Temporal lobe (tissue), 4 donors: ENCODE measurements at places on chromosomes 12 and 14. TPM values are rescaled to one million over a fixed set of nuclear protein-coding genes. Genes with fewer than 3 reads are reported as not detected.

The RGS6 gene
- 7.6 TPM for total RNA-seq

The TMBIM6 gene
- total RNA-seq, result 180 TPM

The PTPRQ gene
- total RNA-seq, result 0.49 TPM

The TMEM117 gene
- 9.3 TPM for total RNA-seq

The SELPLG gene
- total RNA-seq, result 1.2 TPM

The ADCY4 gene
- total RNA-seq, result 1.7 TPM

The ADAM21 gene
- not detected for total RNA-seq

The LRP1-AS gene
- total RNA-seq, result not detected

The ACSS3 gene
- total RNA-seq, result 6.9 TPM

The CLEC6A gene
- total RNA-seq, result not detected

The OR4E1 gene
- total RNA-seq, result not detected

The MYF5 gene
- not detected for total RNA-seq

The NDUFB1 gene
- total RNA-seq, result 109 TPM

The LALBA gene
- not detected for total RNA-seq

The AMN gene
- 0.25 TPM for total RNA-seq

The KIF26A gene
- 9.1 TPM for total RNA-seq

The CHGA gene
- total RNA-seq, result 30.2 TPM

The TPPP2 gene
- not detected for total RNA-seq

The NID2 gene
- total RNA-seq, result 11.8 TPM

The GPR68 gene
- total RNA-seq, result 2.2 TPM

The LRIG3 gene
- 12.3 TPM for total RNA-seq

The ADAMTS20 gene
- total RNA-seq, result 0.25 TPM

The SRRM4 gene
- 13.8 TPM for total RNA-seq

The C3AR1 gene
- 0.49 TPM for total RNA-seq

The FBLN5 gene
- 3.2 TPM for total RNA-seq

The MSI1 gene
- 8.9 TPM for total RNA-seq

The DHRS4L2 gene
- total RNA-seq, result 1.7 TPM

The FERMT2 gene
- total RNA-seq, result 90.7 TPM

The KCNH3 gene
- total RNA-seq, result 3.2 TPM

The FAM181A gene
- 0.74 TPM for total RNA-seq
